Endothelial cell (in vitro differentiated cells): ENCODE measurements at places on chromosomes 3 and 15.

DNA sequence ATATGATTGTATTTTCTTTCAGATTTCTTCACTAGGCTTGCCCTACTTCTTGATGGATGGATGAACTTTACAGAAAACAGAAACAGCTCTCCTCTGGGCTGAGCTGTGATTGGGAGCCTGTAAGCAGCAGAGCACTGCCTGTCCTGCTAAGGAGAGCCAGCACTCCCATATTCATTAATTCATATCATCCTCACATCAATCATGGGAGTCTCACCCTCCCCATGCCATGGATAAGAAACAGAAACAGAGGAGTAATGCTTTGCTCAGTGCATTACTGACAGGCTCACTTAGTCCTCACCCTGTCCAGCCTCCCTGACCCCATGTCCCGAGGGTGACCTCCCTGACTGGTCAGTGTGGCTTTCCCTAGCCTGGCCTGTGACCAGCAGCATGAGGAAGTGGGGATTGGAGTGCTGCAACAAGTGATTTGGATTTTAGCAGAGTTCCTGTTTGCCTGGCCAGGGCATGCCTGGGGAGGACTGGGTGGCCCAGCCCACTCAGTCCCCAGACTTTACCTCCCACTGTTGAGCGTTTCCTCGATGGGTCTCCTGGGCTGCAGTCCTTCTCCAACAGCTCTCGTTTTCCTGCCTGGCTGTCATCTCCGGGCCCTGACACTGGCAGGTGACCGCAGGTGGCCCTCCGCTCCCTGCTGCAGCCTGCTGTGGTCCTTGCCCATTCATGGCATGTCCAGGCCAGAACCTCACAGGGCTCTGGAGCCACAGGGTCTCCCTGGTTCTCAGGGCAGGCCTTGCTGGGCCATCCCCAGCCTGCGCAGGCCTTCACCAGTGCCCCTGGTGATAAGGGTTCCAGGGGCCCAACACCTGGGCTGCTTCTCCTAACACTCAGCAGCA is 1.3 kb upstream of the TMIE start:
- no peak overlapping the region for H3K27ac ChIP-seq
- H3K36me3 ChIP-seq = no peaks in the 10 kb centered on the region
- H3K4me1 ChIP-seq = peaks cover 11% of the 10 kb centered on the region
- H3K4me3 ChIP-seq = no peak overlapping the region

- H3K36me3 ChIP-seq = no peaks in the 10 kb centered on the region
- H3K27ac ChIP-seq = no peak overlapping the region
- no peaks in the 10 kb centered on the region for H3K27me3 ChIP-seq
These were observed 239.0 kb upstream of the NAALADL2 start for GRCh38 chr3:174620138-174620537.

GRCh38 chr15:22808240-22808639 is 21.8 kb downstream of the NIPA1 start:
- H3K4me1 ChIP-seq = no peaks in the 10 kb centered on the region
- no peak for DNase-seq
- H3K4me3 ChIP-seq = no peak overlapping the region

GRCh38 chr3:100455841-100456550 is 36.4 kb upstream of the TMEM45A start:
- H3K27me3 ChIP-seq = peaks cover 2% of the 10 kb centered on the region
- H3K27ac ChIP-seq = no peak overlapping the region
- no peak for DNase-seq
- no peak overlapping the region for H3K4me3 ChIP-seq
- no peaks in the 10 kb centered on the region for H3K4me1 ChIP-seq

GRCh38 chr3:119652306-119653033 is 7.9 kb downstream of the POPDC2 start:
- H3K4me3 ChIP-seq = no peak overlapping the region
- no peak for DNase-seq
- peaks cover 28% of the 10 kb centered on the region for H3K4me1 ChIP-seq
- no peaks in the 10 kb centered on the region for H3K36me3 ChIP-seq
- H3K27me3 ChIP-seq = peaks cover 4% of the 10 kb centered on the region
- H3K27ac ChIP-seq = no peak overlapping the region

DNA sequence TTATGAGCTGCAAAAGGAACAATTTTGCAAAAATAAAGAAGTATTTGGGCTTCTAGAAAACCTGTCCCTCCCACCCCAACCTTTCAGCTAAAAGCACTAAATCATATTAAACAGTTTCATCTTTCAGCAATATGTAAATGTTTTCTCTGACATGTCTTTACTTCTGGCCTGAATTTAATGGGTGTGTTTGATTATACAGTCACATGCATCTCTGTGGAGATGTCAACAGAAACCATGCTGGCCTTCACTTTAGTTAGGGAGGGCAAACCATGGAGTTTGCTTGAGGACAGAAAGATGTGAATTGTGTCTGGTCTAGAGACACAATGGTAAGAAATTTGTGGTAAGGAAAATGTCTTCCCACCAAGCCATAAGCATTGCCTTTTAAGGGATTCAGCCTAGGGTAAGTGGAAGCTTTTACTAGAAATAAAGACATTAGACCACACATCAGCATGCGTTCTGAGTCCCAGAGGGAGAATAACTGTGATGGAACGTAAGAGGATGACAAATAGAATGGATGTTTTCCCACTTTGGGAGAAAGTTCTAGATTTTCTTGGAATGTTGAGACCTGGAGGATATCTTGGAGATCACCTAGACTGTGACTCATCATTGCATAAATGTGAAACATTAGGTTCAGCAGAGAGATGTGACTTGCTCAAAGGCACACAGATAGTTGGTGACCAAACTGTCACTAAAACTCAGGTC is 68.9 kb downstream of the ST8SIA2 start:
- H3K27me3 ChIP-seq = peaks cover 4% of the 10 kb centered on the region
- no peak for DNase-seq
- no peak overlapping the region for H3K4me3 ChIP-seq
- H3K4me1 ChIP-seq = peaks cover 4% of the 10 kb centered on the region

- no peaks in the 10 kb centered on the region for H3K27me3 ChIP-seq
- no peak overlapping the region for H3K4me3 ChIP-seq
- H3K27ac ChIP-seq = no peak overlapping the region
- no peak for DNase-seq
- no peaks in the 10 kb centered on the region for H3K36me3 ChIP-seq
These were observed 809.9 kb downstream of the MCTP2 start for GRCh38 chr15:95041297-95041696.

DNA sequence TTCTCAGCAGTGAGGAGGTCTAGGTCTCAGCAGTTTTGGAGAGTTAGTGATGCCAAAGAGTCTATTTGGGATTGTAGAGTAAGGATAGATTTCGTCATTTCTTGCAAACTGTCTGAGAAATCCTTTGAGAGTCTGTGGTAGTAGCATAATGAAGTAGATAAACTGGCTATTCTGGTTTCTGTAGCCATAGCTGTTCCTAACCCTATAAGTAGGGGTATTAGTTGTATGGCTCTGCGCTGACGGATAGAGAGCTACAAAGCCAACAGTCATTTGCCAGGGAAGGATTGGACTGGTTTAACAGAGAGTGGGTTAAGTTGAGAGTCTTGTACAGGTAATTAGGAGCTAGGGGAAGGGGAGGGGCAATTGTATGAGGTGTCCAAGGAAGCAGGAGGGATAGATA is 50.6 kb downstream of the KLHDC8B start:
- no peaks in the 10 kb centered on the region for H3K36me3 ChIP-seq
- H3K4me3 ChIP-seq = no peak overlapping the region
- peaks cover 1% of the 10 kb centered on the region for H3K27me3 ChIP-seq
- no peaks in the 10 kb centered on the region for H3K4me1 ChIP-seq
- DNase-seq = no peak

DNA sequence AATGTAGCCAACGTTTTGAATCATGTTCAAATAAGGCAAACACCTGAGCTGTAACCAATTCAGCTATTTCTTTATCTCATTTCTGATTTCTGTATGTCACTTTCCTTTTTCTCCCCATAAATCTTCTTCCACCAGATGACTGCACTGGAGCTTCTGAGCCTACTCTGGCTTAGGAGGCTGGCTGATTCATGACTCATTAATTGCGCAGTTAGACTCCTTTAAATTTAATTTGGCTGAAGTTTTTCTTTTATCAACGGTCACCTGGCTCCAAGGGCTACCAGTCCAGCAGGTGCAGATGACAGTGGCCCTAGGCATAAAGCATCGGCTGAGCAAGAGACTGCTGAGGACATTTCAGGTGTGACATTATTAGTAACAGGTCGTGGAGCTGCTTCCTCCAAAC is 39.6 kb upstream of the ITGA11 start:
- H3K27ac ChIP-seq = no peak overlapping the region
- H3K36me3 ChIP-seq = no peaks in the 10 kb centered on the region
- H3K27me3 ChIP-seq = peaks cover 2% of the 10 kb centered on the region
- no peak for DNase-seq

- H3K4me1 ChIP-seq = no peaks in the 10 kb centered on the region
- no peaks in the 10 kb centered on the region for H3K36me3 ChIP-seq
- no peak overlapping the region for H3K27ac ChIP-seq
These were observed 59.5 kb upstream of the TRPC1 start for GRCh38 chr3:142664311-142664710.

- peaks cover 50% of the 10 kb centered on the region for H3K4me1 ChIP-seq
- H3K27ac ChIP-seq = no peak overlapping the region
- H3K36me3 ChIP-seq = no peaks in the 10 kb centered on the region
- H3K4me3 ChIP-seq = no peak overlapping the region
- H3K27me3 ChIP-seq = peaks cover 3% of the 10 kb centered on the region
These were observed 9.9 kb downstream of the ARL6IP5 start for GRCh38 chr3:69094467-69095205.

DNA sequence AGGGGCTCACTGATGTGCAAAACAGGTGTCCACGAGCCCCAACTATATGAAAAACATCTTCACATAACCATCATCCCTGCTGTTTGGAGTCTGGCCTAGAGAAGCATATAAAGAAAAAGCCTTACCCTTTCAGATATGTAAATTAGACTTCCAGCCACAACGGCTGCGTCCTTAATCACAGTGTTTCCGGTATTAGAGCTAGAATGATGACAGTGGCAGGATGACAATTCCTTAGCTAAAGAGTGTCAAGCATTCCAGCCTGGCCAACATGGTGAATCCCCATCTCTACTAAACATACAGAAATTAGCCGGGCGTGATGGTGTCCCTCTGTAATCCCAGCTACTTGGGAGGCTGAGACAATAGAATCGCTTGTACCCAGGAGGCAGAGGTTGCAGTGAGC is 19.5 kb upstream of the SAMD7 start:
- no peak overlapping the region for H3K27ac ChIP-seq
- H3K27me3 ChIP-seq = no peaks in the 10 kb centered on the region
- DNase-seq = no peak
- H3K4me3 ChIP-seq = no peak overlapping the region

DNA sequence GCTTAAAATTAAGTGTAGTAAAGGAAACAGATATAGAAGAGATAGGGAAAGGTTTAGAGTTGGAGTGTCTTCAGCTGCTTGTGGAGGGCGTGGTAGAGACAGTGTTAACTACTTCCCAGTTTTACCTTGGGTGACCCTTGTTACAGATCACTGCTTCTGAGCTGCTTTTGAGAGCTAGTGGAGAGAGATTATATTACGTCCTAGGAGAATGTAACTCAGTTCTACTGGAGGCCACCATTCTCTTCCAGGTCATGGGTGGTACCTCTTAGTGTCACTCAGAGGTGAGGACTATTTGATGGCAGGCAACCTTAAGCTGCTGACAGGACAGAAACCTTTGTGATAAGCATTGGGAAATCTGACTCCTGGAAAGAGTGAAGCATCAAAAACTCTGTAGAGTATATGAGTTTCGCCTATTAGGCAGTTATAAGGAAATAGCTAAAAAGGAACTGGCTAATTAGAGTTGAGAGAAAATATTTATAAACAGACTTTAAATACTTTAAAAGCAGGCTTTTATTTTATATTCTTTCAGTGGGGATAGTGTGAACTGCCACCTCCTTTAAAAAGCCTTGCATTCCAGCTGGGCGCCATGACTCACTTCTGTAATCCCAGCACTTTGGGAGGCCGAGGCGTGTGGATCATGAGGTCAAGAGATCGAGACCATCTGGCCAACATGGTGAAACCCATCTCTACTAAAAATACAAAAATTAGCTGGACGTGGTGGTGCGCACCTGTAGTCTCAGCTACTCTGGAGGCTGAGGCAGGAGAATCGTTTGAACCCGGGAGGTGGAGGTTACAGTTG is 106.5 kb downstream of the ZNF609 start:
- peaks cover 4% of the 10 kb centered on the region for H3K36me3 ChIP-seq
- no peak overlapping the region for H3K4me3 ChIP-seq
- H3K27me3 ChIP-seq = peaks cover 3% of the 10 kb centered on the region
- H3K4me1 ChIP-seq = peaks cover 9% of the 10 kb centered on the region
- H3K27ac ChIP-seq = no peak overlapping the region

DNA sequence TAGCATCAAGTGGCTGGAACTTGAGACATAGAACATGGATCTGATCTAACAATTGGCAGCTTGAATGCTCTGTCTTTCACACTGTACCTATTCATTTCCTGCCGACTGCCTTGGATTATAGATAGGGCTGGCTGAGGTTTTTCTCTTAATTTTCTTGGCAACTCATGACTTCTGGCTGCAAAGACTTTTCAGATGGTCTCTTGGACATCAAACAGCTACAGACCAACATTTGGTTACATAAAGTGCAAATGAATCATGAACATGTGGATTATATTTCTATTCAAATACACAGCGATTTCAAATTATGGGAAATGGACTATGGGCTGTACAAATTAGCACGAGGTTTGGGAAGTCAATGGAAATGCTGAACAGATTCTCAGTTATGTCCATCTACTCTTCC is 26.2 kb upstream of the IL16 start:
- H3K4me3 ChIP-seq = no peak overlapping the region
- H3K27ac ChIP-seq = no peak overlapping the region
- H3K27me3 ChIP-seq = no peaks in the 10 kb centered on the region
- peaks cover 11% of the 10 kb centered on the region for H3K36me3 ChIP-seq
- no peaks in the 10 kb centered on the region for H3K4me1 ChIP-seq

DNA sequence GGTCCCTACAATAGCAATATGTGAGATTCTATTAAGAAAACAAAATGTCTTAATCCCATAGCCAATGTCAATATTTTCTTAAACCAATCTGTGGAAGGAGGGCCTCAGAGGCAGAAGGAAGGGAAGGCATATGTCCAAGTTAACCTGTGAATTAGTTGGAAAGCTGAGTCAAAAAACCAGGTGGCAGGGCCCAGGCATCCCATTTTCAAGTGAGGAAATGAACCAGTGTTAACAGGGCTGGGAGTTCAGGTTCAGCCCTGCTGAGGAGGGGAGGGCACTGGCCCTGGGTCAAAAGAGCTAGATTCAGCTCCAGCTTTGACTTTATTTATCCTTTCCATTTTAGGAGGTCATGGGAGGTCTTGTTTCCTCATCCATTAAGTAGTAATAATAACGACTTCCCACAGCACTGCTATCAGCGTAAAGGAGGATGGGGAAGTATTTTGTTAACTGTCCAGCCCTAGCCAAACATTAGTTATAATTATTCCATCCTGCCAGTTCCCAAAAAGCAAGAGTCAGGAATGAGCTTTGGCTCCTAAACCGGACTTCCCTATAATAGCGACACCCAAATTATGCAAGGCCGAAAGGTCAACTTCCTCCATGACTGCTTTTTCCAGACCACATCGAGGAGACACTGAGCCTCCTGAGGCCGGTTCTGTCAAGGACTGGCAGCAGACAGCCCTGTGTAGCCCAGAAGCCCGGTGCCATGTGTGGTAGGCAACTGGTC is 3.2 kb downstream of the MASP1 start:
- no peak overlapping the region for H3K27ac ChIP-seq
- H3K4me1 ChIP-seq = peaks cover 10% of the 10 kb centered on the region
- H3K36me3 ChIP-seq = no peaks in the 10 kb centered on the region
- no peak overlapping the region for H3K4me3 ChIP-seq
